Psoas muscle (tissue), 8 donors: ENCODE measurements at places on chromosomes 7 and 10. TPM values are rescaled to one million over a fixed set of nuclear protein-coding genes. Genes with fewer than 3 reads are reported as not detected.
A peak's percentile ranks its signal among the peaks of the same experiment; 100 is the strongest.

The TACC2 gene
- 44.0 TPM for polyA plus RNA-seq

DNA sequence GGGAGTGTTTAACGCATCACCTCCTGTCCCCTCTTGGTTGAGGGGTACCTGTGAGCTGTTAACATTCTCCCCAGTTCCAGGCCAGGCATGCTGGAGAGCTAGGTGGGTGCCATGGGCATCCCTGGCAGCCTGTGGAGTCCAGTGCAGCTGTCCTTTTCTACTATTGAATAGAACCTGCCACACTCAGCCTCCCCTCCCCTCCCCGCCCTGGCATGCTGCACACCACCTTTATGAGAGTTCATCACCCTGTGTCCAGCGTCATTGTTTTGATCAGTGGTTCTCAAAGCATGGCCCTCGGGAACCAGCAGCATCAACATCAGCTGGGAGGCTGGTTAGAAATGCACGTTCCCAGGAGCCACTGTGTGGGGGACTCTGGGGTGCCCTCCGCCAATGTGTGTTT lies 157.3 kb upstream of the PRR15 start:
- no peaks in the 10 kb centered on the region for H3K36me3 ChIP-seq
- no peak overlapping the region for H3K4me3 ChIP-seq
- H3K27ac ChIP-seq: no peak overlapping the region

The SLC37A3 gene
- 8.5 TPM for polyA plus RNA-seq

DNA sequence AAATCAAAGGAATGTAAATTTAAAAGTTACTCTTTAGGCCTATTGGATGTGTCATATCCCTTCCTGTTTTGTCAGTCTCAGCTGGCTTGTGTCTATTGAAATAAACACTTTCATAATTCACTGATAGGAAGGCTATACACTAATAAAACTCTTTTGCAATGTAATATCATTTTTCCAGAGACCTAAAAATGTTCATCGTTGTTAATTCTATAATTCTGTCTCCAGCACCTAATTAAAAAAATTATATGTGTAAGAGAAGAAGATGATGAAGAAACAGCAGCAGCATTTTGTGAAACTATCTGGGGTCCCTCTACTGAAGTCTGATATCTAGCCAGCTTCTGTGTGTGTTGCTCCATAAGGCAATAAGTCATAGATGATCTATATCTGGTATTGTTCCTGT lies 602.7 kb downstream of the ETV1 start:
- no peaks in the 10 kb centered on the region for H3K27me3 ChIP-seq
- H3K4me1 ChIP-seq: no peaks in the 10 kb centered on the region
- DNase-seq: no peak
- H3K36me3 ChIP-seq: no peaks in the 10 kb centered on the region

GRCh38 chr7:6658618-6659345 lies 21.7 kb downstream of the ZNF316 start:
- no peak for DNase-seq
- peaks cover 5% of the 10 kb centered on the region for H3K27me3 ChIP-seq
- peaks cover 4% of the 10 kb centered on the region for H3K36me3 ChIP-seq
- no peak overlapping the region for H3K4me3 ChIP-seq

GRCh38 chr7:1979591-1980560 lies 252.9 kb downstream of the MAD1L1 start:
- no peaks in the 10 kb centered on the region for H3K27me3 ChIP-seq
- no peak overlapping the region for H3K27ac ChIP-seq
- no peaks in the 10 kb centered on the region for H3K36me3 ChIP-seq
- no peak overlapping the region for H3K4me3 ChIP-seq
- DNase-seq: peak; percentile 49

The GHRHR gene
- not detected for polyA plus RNA-seq

GRCh38 chr7:81277691-81278090 lies 358.8 kb upstream of the SEMA3C start:
- DNase-seq: no peak
- no peak overlapping the region for H3K27ac ChIP-seq
- H3K4me1 ChIP-seq: no peaks in the 10 kb centered on the region
- H3K36me3 ChIP-seq: no peaks in the 10 kb centered on the region
- no peak overlapping the region for H3K4me3 ChIP-seq

DNA sequence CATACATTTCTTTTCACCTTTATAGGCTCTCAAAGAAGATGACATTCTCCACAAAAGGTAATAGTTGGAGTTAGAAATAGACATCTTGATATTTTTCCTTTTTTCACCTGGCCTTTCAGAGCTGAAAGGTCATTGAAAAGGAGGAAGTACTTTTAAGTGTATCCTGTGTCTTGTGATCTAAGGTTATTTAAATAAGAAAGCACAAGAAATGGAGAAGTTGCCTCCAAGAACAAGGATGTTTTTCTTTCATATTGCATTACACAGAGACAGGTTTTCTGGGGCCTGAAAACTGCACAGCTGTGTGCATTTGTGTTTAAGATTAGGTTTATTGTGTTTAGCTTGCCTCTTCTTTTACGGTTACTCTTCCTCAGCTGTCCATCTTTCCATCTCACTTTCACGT lies 103.4 kb upstream of the SEMA3D start:
- H3K27me3 ChIP-seq: no peaks in the 10 kb centered on the region
- DNase-seq: no peak
- no peaks in the 10 kb centered on the region for H3K36me3 ChIP-seq
- no peak overlapping the region for H3K27ac ChIP-seq
- H3K4me3 ChIP-seq: no peak overlapping the region
- H3K4me1 ChIP-seq: no peaks in the 10 kb centered on the region

GRCh38 chr7:130486954-130487436 lies 4.9 kb upstream of the MEST start:
- H3K27ac ChIP-seq: no peak overlapping the region
- H3K4me1 ChIP-seq: no peaks in the 10 kb centered on the region
- peaks cover 12% of the 10 kb centered on the region for H3K27me3 ChIP-seq
- no peak for DNase-seq

The GTF2IRD1 gene
- polyA plus RNA-seq: 46.9 TPM

DNA sequence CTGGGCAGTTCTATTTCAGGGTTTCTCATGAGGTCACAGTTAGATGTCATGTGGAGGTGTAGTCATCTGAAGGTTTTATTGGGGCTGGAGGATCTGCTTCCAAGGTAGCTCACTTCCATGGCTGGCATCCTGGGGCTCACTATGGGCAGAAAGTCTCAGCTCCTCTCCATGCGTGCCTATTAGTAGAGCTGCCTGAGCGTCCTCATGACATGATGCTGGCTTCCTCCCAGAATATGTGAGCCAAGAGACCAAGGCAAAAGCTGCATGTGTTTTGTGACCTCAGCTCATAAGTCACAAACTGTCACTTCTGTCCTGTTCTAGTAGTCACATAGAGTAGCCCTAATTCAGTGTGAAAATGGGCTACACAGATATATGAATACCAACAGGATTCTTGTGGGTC lies 524.4 kb downstream of the SUGCT start:
- DNase-seq: no peak
- no peak overlapping the region for H3K27ac ChIP-seq
- H3K4me3 ChIP-seq: no peak overlapping the region
- no peaks in the 10 kb centered on the region for H3K27me3 ChIP-seq
- H3K4me1 ChIP-seq: no peaks in the 10 kb centered on the region
- no peaks in the 10 kb centered on the region for H3K36me3 ChIP-seq

GRCh38 chr7:19209166-19209696 lies 64.0 kb upstream of the FERD3L start:
- DNase-seq: no peak
- no peak overlapping the region for H3K4me3 ChIP-seq

The ARMH3 gene
- polyA plus RNA-seq: 38.7 TPM

The WIPF3 gene
- polyA plus RNA-seq: 17.4 TPM

The SFR1 gene
- polyA plus RNA-seq: 9.6 TPM

- DNase-seq: no peak
- H3K27ac ChIP-seq: no peak overlapping the region
- H3K27me3 ChIP-seq: no peaks in the 10 kb centered on the region
- no peaks in the 10 kb centered on the region for H3K36me3 ChIP-seq
Measured at GRCh38 chr7:138449580-138449979, 10.5 kb upstream of the TRIM24 start.

DNA sequence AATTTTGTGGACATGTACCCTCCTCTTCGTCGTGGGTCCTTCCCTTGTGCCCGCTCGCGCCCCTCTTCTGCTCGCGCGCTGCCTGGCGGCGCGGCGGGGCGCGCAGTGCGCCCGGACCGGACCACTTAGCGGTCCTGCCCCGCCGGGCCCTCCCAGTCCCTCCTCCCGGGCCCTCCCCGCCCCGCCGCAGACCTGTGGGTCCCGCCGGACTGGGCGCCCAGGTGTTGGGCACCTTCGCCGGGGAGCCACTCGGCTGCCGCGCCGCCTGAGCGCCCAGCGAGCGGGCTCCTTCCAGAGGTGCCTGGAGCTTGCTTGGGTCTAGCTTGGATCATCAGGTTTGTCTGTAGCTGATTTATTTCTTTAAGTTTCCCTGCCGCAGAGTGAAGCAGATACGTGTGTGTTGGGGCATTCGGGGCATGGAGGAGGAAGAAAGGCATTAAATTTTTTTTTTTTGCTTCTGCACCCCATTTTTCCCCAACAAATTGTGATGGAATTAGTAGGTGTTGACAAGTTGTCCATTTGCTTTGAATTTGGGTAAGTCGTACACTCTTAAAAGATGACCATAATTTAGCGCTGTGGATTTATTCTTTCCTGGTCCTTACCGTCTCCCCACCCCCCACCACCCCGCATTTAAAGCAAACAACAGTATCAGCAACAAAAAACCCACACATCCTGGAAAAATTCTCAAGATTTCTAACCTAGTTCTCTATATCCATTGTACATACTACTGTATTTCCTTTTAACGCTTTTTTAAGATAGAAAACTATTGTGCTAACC lies 905 bp downstream of the C1GALT1 start:
- peak overlapping the region; percentile 96 for H3K27ac ChIP-seq
- DNase-seq: peak; percentile 70
- no peaks in the 10 kb centered on the region for H3K27me3 ChIP-seq
- peak overlapping the region; percentile 94 for H3K4me3 ChIP-seq
- peaks cover 19% of the 10 kb centered on the region for H3K4me1 ChIP-seq
